ENCODE measurements at places on chromosomes 11 and 22. TPM values are rescaled to one million over a fixed set of nuclear protein-coding genes. Genes with fewer than 3 reads are reported as not detected.

Gene MADD
- 10.7 TPM for polyA plus RNA-seq

Gene HTR3A
- polyA plus RNA-seq: not detected

Gene FAM180B
- not detected for polyA plus RNA-seq

Gene LARGE2
- not detected for polyA plus RNA-seq

Gene OR8G5
- polyA plus RNA-seq: not detected

Gene GAB4
- not detected for polyA plus RNA-seq

Gene FOLR2
- polyA plus RNA-seq: not detected

Gene SCT
- not detected for polyA plus RNA-seq

Gene OR52H1
- polyA plus RNA-seq: not detected

Gene KCNQ1
- not detected for polyA plus RNA-seq

Gene MPEG1
- not detected for polyA plus RNA-seq

Gene AMBRA1
- 2.7 TPM for polyA plus RNA-seq

Gene OR51B2
- polyA plus RNA-seq: not detected

Gene EHF
- not detected for polyA plus RNA-seq

Gene C22orf42
- polyA plus RNA-seq: not detected

Gene JAML
- polyA plus RNA-seq: not detected

Gene YWHAH
- 3,631 TPM for polyA plus RNA-seq

Gene DRD4
- polyA plus RNA-seq: not detected

Gene KCNC1
- 201 TPM for polyA plus RNA-seq

Gene CBLIF
- not detected for polyA plus RNA-seq

Gene PRG3
- polyA plus RNA-seq: not detected

Gene IRF7
- polyA plus RNA-seq: not detected

Gene CYB5R2
- not detected for polyA plus RNA-seq

Gene OR52K2
- polyA plus RNA-seq: not detected

Gene IZUMO1R
- polyA plus RNA-seq: not detected
